Metanephros (tissue), 2 donors: ENCODE measurements at places on chromosomes 5 and 9. TPM values are rescaled to one million over a fixed set of nuclear protein-coding genes. Genes with fewer than 3 reads are reported as not detected.

The LCN12 gene
- total RNA-seq = 10.2 TPM

The CRHBP gene
- total RNA-seq = 33.6 TPM

The SPATA6L gene
- 6.5 TPM for total RNA-seq

The GMCL2 gene
- not detected for total RNA-seq

The FLT4 gene
- 39.1 TPM for total RNA-seq

The GRIA1 gene
- total RNA-seq = 1.8 TPM

The GRXCR2 gene
- total RNA-seq = 0.29 TPM

The CEP78 gene
- 31.4 TPM for total RNA-seq

The CD14 gene
- total RNA-seq = 81.6 TPM
